Activated CD4-positive, alpha-beta T cell treated with anti-CD3 and anti-CD28 coated beads, Interleukin-2, amount 10 ng/mL, durations not matched to agents 24 days and 14 days (primary cell): ENCODE measurements at places on chromosomes 1 and 21. TPM values are rescaled to one million over a fixed set of nuclear protein-coding genes. Genes with fewer than 3 reads are reported as not detected.

ARHGEF19 gene
- total RNA-seq = 8.5 and 8.8 TPM in 2 replicates

COL6A2 gene
- 2.0 and 2.3 TPM in 2 replicates for total RNA-seq

STXBP3 gene
- 41.1 and 48.9 TPM in 2 replicates for total RNA-seq

GRCh38 chr1:109253803-109254620 lies 4.7 kb downstream of the CELSR2 start:
- H3K4me1 ChIP-seq = peaks cover 4% of the 10 kb centered on the region
- no peaks in the 10 kb centered on the region for H3K36me3 ChIP-seq
- no peak for DNase-seq
- H3K4me3 ChIP-seq = no peak overlapping the region
- H3K27me3 ChIP-seq = peaks cover 12% of the 10 kb centered on the region

- H3K36me3 ChIP-seq = no peaks in the 10 kb centered on the region
- no peaks in the 10 kb centered on the region for H3K4me1 ChIP-seq
- no peak for DNase-seq
- no peaks in the 10 kb centered on the region for H3K27me3 ChIP-seq
- no peak overlapping the region for H3K4me3 ChIP-seq
- H3K27ac ChIP-seq = no peak overlapping the region
Measured at GRCh38 chr1:3713840-3714239, 38.4 kb upstream of the CCDC27 start.

DNA sequence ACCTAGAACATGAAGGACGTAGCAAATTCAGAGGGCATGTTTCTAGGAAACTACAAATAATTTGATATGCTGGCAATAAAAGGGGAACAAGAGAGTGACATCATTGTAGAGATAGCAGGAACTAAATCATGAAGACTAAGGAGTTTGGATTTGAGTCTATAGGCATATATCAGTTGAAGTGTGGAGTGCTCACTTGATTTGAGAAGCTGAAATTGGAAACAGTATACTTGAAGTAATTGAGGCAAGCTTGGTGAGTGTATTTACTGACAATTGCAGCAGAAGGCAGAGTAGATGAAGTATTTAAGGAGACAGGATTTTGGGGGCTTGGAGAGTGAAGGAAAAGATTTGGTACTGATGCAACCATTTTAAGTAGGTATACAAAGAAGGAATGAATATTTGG lies 6.4 kb upstream of the TMCO2 start:
- H3K4me1 ChIP-seq = peaks cover 57% of the 10 kb centered on the region
- peaks cover 47% of the 10 kb centered on the region for H3K36me3 ChIP-seq
- peak overlapping the region; percentile 87 for H3K27ac ChIP-seq
- peak overlapping the region; percentile 54 for H3K4me3 ChIP-seq

DNA sequence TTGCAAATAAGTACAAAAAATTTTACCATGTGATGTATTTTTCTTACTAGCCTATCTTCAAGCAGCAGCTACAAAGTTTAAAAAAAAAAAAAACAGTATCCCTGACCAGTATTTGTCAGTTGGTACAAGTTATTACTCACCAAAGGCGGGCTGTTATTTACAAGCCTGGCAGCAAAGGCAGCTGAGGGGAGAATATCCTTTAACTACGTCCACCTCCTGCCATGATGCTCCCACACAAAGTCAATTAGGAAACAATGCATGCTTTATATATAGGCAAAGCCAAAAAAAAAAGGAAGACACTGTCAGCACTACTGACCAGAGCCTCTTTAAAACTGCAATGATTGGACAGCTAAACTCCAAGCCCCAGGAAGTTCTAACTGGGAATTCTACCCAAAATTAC lies 13.7 kb downstream of the PSMA5 start:
- H3K36me3 ChIP-seq = peaks cover 76% of the 10 kb centered on the region
- no peak overlapping the region for H3K27ac ChIP-seq
- no peaks in the 10 kb centered on the region for H3K27me3 ChIP-seq
- H3K4me3 ChIP-seq = no peak overlapping the region
- DNase-seq = no peak
- H3K4me1 ChIP-seq = peaks cover 35% of the 10 kb centered on the region

DNA sequence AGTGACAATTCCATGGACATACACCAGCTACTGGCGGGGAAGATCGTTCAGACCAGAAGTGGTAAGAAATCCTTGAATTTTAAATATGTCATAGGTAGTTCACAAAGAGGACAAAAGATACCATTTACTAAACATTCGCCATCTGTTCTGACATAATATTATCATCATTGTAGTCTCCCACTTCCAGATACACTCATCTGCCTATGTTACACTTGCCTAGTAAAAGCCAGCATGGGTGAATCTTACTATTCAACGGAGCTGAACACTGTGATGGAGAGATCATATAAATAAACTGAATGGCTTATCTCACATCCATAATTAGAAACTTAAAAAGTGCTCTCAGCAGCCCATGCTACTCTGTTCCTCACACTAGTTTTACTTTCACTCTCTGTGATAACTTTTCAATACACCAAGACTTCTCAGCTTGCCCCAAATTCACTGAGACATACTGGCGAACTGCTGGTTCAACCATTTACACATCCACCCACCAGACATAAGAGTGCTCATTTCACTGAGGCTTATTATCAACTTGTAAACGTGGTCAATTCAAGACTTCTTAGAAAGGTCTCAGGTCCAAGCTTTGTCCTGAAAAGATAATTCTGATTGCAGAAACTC lies 463 bp upstream of the PRRC2C start:
- DNase-seq = no peak
- H3K4me3 ChIP-seq = peak overlapping the region; percentile 94
- no peaks in the 10 kb centered on the region for H3K27me3 ChIP-seq
- H3K27ac ChIP-seq = peak overlapping the region; percentile 99
